ENCODE measurements at places on chromosomes 12 and 14. TPM values are rescaled to one million over a fixed set of nuclear protein-coding genes. Genes with fewer than 3 reads are reported as not detected.

The MYF5 gene
- total RNA-seq = not detected

The LGR5 gene
- not detected for total RNA-seq

The ARMH4 gene
- total RNA-seq = 3.3 TPM

GRCh38 chr12:67714648-67715047 lies 66.1 kb downstream of the DYRK2 start:
- peak; percentile 22 for DNase-seq

GRCh38 chr12:31947971-31948370 lies 11.2 kb upstream of the RESF1 start:
- no peak for DNase-seq

All from GM23248 (cell line).